ENCODE measurements at places on chromosomes 3 and 15. TPM values are rescaled to one million over a fixed set of nuclear protein-coding genes. Genes with fewer than 3 reads are reported as not detected.

MAPKBP1 gene
- 18.5 TPM for polyA plus RNA-seq

LSAMP gene
- polyA plus RNA-seq, result 15.4 TPM

MUSTN1 gene
- 0.57 TPM for polyA plus RNA-seq

GUCA1C gene
- polyA plus RNA-seq, result 0.27 TPM

CGNL1 gene
- polyA plus RNA-seq, result 59.7 TPM

ROBO2 gene
- polyA plus RNA-seq, result 102 TPM

NLGN1 gene
- 1.7 TPM for polyA plus RNA-seq

CCDC33 gene
- 7.3 TPM for polyA plus RNA-seq

ZNF80 gene
- polyA plus RNA-seq, result 0.06 TPM

GRCh38 chr15:58909616-58910015 is 23.9 kb downstream of the SLTM start:
- DNase-seq, result no peak

DNA sequence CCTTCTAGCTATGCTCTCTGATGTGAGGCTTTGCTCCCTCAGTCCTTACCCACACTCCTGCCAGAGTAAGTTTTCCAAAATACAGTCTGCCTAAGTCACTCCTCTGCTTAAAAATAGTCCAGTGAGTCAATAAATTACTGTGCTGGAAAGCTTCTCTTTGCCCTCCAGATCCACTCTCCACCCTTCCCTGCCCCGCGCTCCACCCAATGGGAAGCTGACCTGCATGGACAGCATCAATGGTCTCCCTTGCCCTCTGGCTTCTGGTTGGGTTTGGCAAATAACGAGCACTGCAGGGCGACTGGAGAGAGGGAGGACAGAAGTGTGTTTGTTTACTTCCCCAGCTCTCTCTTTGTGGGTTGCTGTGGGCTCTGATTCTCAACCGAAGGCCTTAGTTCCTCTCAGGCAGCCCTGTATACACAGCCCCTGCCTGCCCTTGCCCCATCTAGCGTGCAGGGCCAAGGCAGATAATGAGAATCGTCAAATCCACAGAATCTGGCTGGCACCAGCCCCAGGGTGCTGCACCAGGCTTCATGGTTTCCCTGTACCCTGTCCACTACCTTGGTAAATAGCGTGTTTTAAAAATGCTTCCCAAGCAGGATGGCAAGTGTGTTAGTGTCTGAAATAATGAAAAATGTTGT is 110.4 kb downstream of the ADAMTSL3 start:
- no peak for DNase-seq

- no peak for DNase-seq
These were observed 6.3 kb downstream of the CAV3 start for GRCh38 chr3:8739757-8740504.

GRCh38 chr3:73546961-73547360 is 77.8 kb downstream of the PDZRN3 start:
- DNase-seq, result no peak

GRCh38 chr3:125395091-125395490 is 20.0 kb upstream of the ZNF148 start:
- DNase-seq, result no peak

GRCh38 chr15:58039079-58040035 is 26.2 kb downstream of the ALDH1A2 start:
- DNase-seq, result no peak

GRCh38 chr15:99165020-99165790 is 60.3 kb downstream of the SYNM start:
- no peak for DNase-seq

DNA sequence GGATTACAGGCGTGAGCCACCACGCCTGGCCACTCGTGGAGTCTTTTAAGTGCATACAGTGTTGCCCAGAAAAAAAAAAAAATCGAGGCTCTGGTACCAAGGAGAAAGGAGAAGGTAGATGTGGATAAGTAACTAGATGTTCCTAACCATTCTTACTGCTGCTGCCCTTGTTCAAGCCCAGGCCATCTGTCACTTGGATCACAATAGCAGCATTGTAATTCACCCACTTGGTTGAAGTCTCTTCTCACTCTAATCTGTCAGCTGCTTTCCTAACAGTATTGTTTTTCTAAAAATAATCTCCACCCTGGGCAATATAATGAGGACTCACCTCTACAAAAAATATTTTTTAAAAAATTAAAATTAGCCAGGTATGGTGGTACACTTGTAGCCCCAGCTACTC is 58.0 kb upstream of the CRTC3 start:
- no peak for DNase-seq

DNA sequence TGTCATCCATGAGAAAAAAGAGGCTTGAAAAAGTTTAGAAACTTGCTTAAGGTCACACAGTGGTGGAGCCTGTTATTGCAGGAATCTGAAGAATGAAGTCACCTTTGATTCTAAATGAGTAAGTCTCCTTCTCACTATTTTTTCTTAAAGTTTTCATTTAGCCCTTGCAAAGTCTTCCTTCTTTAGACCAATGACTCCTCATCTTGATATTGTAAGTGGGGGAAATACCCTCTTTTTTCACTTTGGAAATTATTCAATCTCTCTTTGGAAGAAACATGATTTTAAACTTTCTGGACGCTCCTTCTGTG is 787 bp upstream of the SLMAP start:
- no peak for DNase-seq

GRCh38 chr15:90818251-90819210 is 49.9 kb upstream of the FURIN start:
- no peak for DNase-seq

GRCh38 chr3:42190701-42191442 is 75.1 kb downstream of the CCK start:
- no peak for DNase-seq

DNA sequence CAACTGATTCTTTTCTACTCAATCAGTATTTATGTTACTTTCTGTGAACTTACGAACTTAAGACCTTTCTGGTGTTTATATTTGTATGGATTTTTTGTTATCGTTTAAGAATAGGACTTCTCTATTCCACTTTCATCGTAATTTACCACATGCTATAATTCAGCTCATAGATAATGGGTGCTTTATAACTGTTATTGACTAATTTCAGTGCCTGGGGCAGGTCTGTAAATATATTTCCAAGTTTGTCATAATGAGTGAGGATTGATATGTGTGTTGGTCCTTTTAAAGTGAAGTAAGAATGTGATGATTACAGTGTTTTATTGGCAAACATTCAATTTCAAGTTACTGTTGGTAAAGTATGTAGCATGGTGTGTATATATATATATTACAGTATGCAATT is 1.8 kb upstream of the NAALADL2 start:
- DNase-seq, result no peak

DNA sequence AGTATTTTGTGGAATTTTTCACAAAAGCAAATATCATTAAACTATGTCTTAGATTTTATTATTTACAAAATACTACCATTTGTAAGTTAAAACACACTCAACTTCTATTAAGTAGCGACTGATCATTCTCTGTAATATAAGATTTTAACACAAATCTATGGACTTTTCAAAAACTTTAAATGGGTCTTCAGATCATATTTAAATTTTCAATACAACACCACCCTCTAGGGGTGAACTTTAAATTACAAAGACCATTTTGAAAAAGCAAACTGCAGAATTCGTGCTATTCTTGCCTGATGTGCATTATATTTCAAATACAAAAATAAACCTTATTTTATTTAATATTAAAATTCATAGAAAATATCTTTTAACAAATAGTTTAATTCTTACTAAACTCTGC is 8.2 kb upstream of the VGLL4 start:
- no peak for DNase-seq

- DNase-seq, result no peak
These were observed 13.7 kb downstream of the C15orf39 start for GRCh38 chr15:75215107-75216004.

- no peak for DNase-seq
These were observed 184.6 kb upstream of the TRIM42 start for GRCh38 chr3:140493271-140493670.

- no peak for DNase-seq
These were observed 35.6 kb downstream of the NSUN3 start for GRCh38 chr3:94098452-94098851.

DNA sequence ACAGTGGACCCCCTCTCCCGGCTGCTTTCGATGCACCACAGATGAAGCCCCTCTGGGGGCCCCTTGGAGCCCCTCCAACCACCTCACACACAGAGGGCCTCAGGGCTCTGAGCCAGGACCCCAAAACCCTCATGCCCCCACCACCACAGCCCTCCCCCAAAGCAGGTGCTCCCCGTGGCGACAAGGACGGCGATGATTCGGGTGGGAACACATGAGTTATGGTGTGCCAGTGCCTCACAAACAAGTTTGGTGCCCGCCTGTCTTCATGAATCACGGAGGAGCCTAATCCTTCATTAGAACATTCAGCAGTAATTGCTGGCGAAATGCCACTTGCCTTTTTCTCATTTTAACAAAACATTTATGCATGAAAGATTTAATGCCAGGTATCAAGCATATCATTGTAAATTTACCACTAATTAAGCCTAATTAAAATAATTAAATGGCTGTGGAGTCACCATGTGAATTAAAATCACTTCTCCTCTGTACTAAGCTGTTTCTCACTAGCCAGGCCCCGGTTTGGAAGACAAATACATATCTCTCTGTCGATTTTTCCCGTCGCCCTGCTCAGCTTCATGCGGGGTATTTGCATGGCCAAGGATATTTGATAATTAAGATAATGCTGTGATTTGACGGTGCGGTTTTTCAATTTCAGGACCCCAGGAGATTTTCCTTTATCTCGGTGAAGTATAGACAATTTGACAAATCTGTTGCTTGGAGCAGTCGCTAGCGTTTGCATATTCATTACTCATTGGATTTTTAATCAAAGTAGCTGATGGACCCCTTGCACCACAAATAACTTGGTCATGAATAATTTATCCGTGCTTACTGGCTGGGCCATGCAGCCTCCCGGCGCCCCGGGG is 157.0 kb downstream of the TLE3 start:
- no peak for DNase-seq

- DNase-seq, result no peak
These were observed 57.0 kb upstream of the CMTM7 start for GRCh38 chr3:32334675-32335074.

DNA sequence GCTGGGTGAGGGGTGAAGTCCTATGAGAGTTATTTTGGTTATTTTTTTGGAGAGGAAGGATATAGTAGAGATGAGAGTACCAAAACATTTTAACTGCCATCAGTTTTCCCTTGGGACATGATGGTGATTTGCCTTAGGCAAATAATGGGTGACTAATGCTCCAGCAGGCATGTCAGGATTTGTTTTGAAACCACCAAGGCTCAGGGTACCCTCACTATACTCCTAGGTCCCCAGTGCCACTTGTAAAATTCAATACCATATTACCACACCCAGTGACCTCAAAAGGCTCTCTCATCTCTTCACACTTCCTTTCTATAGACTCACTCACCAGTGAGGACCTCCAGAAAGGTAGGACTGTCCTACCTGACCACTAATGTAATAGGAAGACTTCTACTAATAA is 83.6 kb downstream of the WDR72 start:
- DNase-seq, result no peak

DNA sequence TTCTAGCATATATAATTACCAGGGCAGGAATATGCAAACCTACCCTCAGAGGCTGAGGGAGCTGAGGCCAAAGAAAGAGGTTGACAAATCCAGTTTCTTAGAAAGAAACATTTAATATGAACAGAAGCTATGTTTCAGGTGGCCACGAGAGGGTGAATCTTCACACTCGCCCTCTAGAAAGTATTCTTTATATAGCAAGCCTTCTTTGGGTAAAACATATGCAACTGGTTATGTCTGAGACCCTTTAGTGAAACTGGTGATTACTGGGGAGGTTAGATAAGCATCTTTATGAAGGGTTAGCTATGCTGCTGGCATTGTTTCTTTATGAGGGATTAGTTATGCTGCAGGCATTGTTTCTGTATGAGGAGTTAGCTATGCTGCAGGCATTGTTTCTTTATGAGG is 50.7 kb upstream of the GOLGA6L2 start:
- no peak for DNase-seq

GRCh38 chr3:96991800-96992365 is 177.5 kb downstream of the EPHA6 start:
- no peak for DNase-seq

DNA sequence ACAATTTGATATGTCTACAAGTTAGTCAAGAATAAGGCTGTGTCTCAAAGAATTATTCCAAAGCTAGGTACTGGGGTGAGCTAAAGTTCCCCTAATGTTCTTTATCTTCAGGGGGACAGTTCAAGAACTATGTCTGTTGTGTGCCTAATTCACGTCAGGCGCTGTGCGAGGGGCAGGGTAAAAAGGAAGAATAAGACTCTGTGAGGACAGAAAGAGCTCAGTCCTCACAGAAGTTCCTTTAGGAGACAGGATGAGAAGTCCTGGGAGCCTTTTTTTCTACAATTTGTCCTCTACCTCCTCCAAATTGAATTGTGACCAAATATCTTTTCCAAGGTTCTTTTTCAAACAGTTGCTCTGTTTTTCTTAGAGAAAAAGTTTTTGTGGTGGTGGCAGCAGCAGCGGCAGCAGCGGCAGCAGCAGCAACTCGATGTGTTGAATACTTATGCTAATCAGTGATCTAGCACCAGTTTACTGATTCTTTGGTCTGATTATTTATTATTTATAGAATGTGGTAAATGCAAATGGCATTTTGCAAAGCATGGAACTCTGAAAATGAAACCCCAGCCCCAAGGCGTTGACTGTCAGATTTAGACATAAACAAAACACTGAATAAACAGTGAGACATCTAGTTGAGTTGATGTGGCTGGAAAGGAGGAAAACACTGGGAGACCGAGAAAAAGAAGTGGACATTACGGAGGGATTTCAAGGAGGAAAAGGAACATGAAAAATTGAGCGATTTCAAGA is 88.6 kb downstream of the GTPBP8 start:
- DNase-seq, result no peak

GRCh38 chr3:197132916-197133530 is 103.4 kb upstream of the MELTF start:
- no peak for DNase-seq

- no peak for DNase-seq
These were observed 29.8 kb downstream of the LOXL1 start for GRCh38 chr15:73955861-73956742.

- no peak for DNase-seq
These were observed 569 bp upstream of the ALDH1A3 start for GRCh38 chr15:100879061-100879463.

GRCh38 chr3:116050311-116050915 is 394.9 kb downstream of the LSAMP start:
- no peak for DNase-seq

Data from left renal cortex interstitium (tissue), 4 donors.